ENCODE measurements at places on chromosomes 5 and 9.
A peak's percentile ranks its signal among the peaks of the same experiment; 100 is the strongest.

DNA sequence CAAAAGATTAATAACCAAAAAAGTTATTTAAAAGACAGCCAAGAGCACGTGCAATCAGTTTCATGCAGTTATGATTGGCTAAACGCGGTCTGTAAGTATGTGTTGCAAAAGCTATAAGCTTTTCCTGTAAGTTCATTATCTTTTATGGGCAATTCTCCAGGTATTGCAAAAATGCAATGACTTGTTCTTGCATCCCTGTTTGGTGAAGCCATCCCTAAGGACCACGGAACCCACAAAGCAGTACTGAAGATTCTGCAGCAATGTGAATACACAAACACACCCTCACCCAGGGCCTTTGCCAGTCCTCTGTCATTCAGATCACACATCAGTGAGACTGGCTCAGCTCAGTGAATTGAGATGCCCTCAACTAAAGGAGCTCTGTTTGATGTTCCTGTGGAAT lies 11.4 kb downstream of the GCNT4 start:
- no peak for DNase-seq

DNA sequence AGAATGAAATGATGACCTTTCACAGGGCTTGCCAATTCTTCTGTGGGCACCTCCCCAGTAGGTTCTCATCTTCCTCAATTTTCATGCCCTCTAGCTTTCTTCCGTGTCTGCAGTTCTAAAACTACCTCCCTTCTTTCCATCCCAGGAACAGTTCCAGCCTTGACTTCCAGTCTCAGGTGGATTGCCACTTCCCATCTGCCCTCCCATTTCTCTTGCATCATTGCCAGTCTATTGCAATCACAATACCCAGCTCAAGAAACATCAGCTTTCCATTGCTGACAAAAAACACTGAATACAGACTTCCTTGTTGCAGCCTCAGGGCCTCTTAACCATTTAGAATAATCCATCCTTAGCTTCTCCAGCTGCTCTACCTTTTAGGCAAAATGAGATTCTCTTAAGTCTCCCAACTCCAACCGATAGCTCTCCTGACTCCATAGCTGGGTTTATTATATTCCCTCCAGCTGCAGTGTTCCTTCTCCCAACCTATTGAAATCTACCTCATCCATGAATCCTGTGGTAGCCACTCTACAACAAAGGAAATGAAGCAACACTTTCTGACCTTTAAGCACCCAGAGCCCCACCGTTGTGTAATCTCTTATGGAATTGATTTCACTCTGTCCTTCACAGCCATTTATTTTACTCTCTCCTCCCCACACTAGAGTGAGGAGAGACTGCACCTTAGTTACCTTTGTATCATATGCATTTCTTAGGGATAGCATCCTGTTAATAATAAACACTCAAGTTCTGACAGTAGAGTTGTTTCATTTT lies 75.6 kb upstream of the PCA3 start:
- no peak for DNase-seq

- DNase-seq, result no peak
Observed at GRCh38 chr5:126849101-126849678, 72.3 kb downstream of the LMNB1 start.

DNA sequence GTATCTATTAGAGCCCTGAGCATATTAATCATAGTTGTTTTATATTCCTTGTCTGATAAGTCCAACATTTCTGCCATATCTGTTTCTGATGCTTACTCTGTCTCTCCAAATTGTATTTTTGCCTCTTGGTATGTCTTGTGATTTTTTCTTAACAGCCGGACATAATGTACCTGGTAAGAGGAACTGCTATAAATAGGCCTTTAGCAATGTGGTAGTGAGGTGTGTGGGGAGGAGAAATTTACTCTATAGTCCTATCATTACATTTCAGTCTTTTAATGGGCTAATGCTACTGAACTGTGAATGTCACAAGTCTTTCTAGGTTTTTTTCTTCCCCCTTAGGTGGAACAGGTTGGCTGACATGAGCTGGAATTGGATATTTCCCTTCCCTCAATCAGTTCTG lies 176.1 kb upstream of the FGF10 start:
- DNase-seq, result no peak

- no peak for DNase-seq
Observed at GRCh38 chr5:132431632-132432031, 58.9 kb downstream of the IRF1 start.

- DNase-seq, result no peak
Observed at GRCh38 chr5:160978944-160979343, 126.9 kb upstream of the ATP10B start.

DNA sequence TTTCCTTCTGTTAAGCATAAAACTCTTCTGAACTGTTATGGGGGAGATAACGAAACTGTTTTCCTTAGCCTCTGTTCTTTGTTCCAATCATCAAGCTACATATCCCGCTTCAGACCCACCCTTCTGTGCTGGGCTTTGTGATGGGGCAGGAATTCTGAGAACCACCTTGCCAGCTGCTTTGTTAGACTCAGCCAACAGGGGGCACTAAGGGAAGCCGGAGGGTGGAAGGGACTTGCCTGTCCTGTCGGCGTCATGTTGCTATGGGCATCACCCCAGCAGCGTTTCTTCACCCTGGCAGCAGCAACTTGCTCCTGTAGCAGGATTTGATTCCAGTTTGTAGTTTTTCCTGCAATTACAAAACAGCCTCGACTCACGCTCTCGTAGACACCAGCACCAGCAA lies 169.1 kb downstream of the CAAP1 start:
- DNase-seq, result peak; percentile 4

DNA sequence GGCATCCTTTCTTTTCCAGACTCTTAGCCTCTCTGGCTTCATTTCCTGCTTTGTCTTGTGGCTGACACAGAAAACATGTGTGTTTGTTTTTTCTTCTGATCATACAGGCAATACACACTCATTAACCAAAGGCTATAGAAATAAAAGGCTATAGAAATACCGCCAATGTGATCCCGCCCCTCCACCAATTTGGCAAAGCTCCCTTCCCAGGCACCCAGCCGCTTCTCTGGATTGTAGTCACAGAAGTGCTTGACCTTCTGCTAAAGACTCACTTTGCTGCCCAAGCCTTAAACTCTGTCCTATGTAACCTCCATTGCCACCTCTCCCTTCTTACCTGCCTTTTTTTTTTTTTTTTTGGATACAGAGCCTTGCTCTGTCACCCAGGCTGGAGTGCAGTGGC lies 5.3 kb downstream of the TXNDC15 start:
- DNase-seq, result no peak

DNA sequence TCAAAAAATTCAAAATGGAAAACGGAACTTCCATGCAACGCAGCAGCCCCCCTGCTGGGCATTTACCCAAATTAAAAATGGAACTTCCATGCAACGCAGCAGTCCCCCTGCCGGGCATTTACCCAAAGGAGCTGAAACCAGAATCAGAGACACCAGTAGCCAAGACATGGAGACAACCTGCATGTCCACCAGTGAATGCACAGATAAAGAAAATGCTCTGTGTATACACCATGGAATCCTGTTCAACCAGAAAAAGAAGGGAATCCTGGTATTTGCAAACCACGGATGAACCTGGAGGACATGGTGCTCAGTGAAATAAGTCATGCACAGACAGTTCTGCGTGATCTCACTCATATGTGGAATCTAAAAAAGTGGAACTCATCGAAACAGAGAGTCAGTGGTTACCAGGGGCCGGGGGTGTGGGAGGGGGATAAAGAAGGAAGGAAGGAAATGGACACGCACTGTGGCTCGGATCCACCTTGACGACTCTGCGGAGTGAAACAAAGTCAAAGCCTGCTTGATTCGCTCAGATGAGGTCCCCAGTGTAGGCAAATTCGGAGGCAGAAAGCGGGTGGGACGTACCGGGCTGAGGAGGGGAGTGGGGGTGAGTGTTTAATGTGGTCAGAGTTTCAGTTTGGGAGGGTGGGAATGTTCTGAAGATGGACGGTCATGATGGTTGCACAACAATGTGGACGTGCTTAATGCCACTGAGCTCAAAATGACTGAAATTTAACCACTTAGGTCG lies 40.2 kb upstream of the EXOC3 start:
- DNase-seq, result no peak

DNA sequence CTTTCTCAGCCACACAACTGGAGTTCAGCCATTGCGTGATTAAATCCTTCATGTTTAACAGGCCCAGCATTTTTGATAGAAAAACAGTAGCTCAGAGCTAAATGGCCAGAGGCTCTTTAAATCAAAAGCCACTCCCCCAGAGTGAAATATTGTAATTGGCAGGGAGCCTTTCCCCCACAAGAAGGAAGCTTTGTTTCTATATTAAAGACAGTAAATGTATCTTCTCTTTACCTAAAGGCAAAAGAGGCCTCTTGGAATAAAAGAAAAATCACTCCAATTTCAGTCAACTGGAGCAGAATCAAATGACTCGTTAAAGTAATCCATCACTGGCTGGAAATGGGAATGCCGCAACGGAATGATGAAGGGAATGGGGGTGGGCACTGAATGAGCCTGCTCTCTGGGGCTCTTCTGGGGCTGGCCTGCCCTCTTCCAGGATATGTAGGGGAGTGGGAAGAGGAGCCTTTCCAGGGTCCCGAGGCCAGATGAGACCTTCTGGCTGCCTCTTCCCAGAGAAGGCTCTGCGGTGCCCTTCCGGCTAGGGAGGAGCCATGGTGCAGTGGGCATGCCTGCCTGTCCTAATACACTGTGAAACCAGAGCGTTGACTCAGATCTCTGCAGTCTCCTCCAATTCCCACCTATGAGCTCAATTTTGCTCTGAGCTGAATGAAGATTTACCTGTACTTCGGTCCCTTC lies 45.2 kb downstream of the ANKDD1B start:
- DNase-seq, result no peak

DNA sequence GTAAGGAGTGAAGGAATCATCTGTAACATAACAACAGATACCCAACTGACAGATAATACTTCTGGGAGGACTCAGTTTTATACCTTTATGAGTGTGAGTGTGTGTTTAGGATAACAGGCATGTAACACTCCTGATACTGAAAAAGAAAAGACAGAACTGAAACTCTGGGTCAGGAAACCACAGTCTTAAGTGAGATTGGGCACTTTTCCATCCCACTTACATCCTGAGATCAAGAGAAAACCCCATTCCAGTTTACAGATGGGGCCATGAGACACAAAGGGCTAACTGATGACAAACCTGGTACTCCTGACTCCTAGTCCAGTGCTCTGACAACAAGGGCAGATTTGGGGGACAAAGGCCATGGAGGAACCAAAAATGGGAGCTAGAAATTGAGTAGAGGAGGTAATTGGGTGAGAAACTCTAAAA lies 18.0 kb downstream of the IL5 start:
- DNase-seq, result no peak

DNA sequence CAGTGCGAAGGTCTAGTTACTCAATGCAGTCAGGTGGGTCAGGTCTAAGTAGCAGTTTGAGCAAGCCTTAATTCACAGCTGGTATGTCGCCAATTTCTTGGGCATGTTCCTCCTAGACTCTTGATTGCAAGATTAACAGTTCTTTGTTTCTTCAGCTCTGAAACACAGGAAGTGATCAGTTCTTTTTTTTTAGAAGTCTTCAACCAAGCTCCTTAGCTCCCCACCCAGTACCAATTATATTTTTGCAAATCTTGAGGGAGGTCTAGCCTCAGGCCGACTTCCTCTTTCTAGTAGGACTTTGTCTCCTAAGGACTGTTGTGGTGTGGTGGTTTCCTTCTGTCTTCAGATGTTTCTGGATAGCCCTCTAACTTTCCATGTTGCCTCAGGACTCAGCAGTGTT lies 2054.2 kb downstream of the MAT2B start:
- no peak for DNase-seq

DNA sequence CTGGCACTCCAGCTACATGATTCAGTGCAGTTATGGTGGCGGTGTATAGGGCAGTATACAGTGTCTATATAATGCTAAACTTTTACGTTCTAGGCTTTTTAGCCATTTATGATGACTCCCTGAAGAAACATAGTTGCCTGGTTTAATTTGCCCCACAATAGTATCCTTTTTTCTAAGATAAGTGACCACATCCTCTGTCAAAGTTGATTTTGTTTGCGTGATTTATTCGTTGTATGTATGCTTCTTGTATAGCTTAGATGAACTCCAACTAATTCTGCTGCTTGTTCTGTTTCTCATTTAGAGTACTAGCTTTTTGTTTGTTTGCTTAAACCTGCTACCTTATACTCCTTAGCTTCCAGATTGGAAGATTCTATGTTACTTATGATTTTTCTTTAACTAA lies 83.6 kb downstream of the ERMP1 start:
- no peak for DNase-seq

DNA sequence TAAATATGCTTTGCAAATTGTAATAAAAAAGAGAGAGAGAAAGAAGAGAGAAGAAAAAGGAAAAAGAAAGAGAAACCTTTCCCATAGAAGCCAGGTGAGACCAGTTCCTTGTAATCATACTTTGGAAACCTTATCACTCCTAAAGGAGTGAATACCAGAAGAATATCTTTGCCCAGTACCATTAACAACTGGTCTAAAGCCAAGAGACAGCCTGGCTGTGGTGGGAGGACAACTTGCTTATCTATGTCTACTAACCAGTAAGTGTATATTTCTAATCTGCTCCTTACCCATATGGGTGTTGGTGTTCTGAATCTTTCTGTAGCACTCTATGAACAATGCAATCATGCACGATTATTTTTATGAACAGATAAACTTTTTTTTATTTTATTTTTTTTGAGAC lies 10.5 kb upstream of the TXN start:
- DNase-seq, result no peak

- no peak for DNase-seq
Observed at GRCh38 chr5:32297181-32298058, 15.3 kb downstream of the MTMR12 start.

DNA sequence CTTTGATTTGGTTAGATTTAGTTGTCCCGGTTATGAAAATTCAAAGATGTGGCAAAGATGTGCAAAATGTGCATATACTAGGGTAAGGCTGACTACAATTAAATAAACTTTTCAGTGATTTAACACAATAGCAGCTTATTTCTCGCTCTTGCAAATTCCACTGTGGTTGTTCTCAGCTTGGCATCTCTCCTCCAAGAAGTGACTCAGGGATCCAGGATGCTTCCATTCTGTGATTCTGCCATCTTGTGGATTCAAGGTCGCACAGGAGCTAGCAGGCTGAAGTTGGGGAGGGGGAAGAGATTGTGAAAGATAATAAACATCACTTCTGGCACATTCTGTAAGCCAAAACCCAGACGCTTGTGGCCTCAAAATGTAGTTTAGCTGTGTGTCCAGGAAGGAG lies 60.1 kb upstream of the TGFBR1 start:
- no peak for DNase-seq

- peak; percentile 62 for DNase-seq
Observed at GRCh38 chr9:136532799-136533774, 12.8 kb downstream of the NOTCH1 start.

DNA sequence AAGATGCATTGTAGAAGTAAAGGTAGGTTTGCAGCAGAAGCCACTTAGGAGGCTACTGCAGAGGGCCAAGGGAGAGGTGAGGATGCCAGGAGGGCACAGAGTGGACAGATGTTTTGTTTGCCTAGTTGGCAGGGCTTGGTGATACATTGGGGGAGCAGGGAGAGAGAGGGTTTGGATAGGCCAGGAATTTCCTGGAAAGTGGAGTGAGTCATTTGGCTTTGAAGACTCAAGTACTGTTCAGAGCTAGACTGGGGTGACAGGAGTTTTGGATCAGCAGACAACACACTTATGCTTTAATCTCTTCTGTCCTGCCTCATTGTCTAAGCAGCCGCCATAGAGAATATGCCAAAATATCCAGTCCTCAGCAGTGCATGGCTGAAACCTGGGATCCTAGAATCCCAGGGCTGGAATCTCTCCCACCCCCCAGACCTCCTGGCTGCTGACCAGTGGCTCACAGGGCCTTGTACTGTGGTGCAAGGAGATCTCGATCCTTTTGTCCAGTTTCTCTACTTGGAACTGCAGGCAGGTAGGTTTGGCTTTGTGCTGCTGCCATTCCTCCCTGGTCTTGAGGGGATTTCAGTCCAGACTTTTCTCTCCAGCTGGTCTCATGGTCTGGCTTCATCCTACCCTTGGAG lies 11.0 kb downstream of the TMEM268 start:
- no peak for DNase-seq

- no peak for DNase-seq
Observed at GRCh38 chr5:54722846-54723433, 205.4 kb downstream of the SNX18 start.
